ENCODE measurements at places on chromosomes 2 and 18.

- DNase-seq: no peak
Observed at GRCh38 chr2:74893332-74893731, 59.4 kb downstream of the HK2 start.

GRCh38 chr2:70443078-70443465 lies 110.6 kb downstream of the TGFA start:
- DNase-seq: no peak

DNA sequence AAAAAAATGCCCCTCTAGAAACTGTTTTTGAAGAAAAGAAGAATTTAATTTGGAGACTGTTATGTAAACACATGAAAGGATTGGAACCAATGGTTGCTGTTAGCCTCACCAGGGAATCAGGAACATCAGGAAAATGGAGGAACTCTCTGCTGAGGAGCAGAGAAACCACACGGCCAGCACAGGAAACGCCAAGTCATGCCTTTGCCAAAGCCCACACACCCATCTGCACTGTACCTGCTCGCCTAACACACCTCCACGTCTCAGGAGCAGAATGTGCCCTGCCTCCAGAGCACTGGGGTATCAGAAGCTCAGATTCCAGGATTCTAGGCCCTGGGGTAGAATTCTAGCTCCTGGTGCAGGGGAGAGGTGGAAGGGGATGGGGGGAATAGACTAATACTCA lies 9.8 kb upstream of the SCYGR1 start:
- DNase-seq: no peak

DNA sequence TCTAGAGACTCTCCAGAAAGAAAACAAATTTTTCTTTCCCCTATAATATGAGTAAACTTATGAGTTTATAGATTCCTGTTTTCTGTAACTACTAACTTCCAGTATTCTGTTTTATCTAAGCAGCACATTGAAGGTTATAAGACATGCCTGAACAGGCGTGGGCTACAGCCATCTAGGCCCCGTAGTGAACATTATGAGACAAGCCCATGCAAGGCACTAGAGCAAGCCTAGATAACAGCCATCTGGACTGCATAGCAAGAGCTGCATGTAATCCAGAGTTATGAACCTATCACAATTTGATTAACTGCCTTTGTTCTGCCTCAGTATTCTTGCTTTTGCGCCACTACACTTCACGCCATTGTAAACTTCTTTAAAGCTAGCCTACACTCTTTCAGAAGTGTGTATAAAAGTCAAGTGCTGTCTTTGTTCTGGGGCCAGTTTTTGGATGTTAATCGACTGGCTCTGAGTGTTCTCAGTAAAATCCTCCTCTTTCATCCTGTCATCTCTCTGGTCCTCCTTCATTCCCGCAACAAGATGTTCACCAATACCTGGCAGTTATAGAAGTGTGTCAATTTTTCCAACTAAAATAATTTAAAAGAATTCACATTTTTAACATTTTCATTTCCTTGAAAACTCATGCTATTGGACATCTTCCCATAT lies 3.0 kb upstream of the SULT1C3 start:
- DNase-seq: no peak

GRCh38 chr2:223944166-223944702 lies 901 bp downstream of the WDFY1 start:
- peak; percentile 44 for DNase-seq

DNA sequence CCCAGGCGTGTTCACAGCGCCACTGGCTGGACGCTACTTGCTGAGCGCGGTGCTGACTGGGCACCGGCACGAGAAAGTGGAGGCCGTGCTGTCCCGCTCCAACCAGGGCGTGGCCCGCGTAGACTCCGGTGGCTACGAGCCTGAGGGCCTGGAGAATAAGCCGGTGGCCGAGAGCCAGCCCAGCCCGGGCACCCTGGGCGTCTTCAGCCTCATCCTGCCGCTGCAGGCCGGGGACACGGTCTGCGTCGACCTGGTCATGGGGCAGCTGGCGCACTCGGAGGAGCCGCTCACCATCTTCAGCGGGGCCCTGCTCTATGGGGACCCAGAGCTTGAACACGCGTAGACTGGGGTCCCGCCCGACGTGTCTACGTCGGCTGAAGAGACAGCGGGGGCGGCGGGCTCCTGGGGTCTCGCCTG lies 891 bp upstream of the KHK start:
- DNase-seq: peak; percentile 42
